Stimulated activated CD8-positive, alpha-beta memory T cell treated with anti-CD3 and anti-CD28 coated beads, Interleukin-7, amount 100 ng/mL, for 4 hours (primary cell): ENCODE measurements at places on chromosomes 7 and 10.
A peak's percentile ranks its signal among the peaks of the same experiment; 100 is the strongest.

- no peak for DNase-seq
These were observed 16.7 kb upstream of the CLIP2 start for GRCh38 chr7:74272305-74273038.

- no peak for DNase-seq
These were observed 558 bp downstream of the TCTN3 start for GRCh38 chr10:95693071-95693667.

GRCh38 chr7:30835396-30835915 is 64.2 kb downstream of the MINDY4 start:
- DNase-seq, result no peak

GRCh38 chr10:70690589-70690988 is 18.3 kb downstream of the ADAMTS14 start:
- no peak for DNase-seq

- no peak for DNase-seq
These were observed 14.7 kb downstream of the NODAL start for GRCh38 chr10:70426823-70427222.

GRCh38 chr10:44774676-44775401 is 136.3 kb upstream of the TMEM72 start:
- no peak for DNase-seq

DNA sequence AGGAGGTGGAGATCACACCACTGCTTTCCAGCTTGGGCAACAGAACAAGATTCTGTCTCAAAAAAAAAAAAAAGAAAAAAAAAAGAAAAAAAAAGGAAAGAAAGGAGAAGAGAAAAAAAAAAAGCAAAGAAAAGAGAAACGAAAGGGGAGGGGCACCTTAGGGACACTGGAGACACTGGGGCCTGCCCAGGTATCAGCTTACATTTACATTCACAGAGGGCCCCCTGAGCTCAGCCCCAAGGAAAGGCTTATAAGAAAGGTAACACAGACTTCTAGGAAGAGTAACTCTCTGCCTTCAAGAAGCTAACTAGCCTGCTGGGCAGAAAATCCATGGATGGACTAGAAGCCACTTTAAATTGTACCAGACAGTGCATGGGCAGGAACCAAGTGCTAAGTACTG is 108.8 kb downstream of the NPY start:
- DNase-seq, result no peak

- DNase-seq, result no peak
These were observed 217.8 kb downstream of the DNAJB6 start for GRCh38 chr7:157554393-157555238.

GRCh38 chr10:121690152-121690848 is 92.1 kb upstream of the FGFR2 start:
- no peak for DNase-seq

DNA sequence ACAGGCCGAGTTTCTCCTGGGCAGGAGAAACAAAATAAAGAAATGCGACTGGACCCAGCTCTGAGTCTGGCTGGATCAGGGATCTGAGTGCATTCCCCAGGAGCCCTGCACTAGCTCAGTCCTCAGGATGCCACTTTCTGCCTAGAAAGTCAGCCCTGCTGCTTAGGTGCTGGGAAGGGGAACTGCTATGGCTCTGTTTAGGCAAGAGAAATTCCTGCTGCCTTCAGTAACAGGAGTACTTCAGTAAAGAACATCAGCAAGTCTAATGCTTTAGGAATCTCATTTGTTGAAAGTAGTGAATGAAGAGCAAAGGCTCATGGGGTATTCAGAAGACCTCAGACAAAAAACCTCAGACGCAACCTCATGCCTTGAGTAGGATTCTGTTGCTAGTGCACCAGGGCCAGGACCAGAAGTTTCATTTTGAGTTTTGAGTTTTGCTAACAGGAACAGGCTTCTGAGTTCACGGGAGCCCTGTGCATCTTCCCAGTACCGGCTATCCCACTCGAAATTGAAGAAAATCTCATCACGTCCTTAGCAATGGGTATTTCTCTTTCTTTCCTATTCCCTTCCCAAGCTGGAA is 170.8 kb upstream of the CDCA7L start:
- no peak for DNase-seq

DNA sequence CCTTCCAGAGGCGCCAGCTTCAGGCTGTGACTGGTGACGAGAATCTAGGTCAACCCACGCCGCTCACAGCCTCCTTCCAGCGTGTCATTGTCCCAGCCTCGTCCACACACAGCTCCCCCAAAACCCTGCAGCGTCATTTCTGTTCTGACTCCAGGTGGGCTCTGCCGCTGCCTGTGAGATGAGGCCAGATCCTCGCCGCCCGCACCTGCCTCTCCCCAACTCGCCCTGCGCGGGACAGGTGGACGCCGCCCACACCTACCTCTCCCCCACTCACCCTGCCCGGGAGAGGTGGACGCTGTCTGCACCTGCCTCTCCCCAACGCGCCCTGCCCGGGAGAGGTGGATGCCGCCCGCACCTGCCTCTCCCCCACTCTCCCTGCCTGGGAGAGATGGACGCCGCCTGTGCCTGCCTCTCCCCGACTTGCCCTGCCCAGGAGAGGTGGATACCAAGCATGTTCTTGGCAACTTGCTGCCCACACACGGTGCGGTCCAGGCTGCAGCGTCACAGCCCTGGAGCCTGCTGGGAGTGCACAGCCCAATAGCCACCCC is 32.0 kb upstream of the CFAP46 start:
- no peak for DNase-seq

GRCh38 chr7:128004623-128005022 is 26.6 kb downstream of the LRRC4 start:
- no peak for DNase-seq

DNA sequence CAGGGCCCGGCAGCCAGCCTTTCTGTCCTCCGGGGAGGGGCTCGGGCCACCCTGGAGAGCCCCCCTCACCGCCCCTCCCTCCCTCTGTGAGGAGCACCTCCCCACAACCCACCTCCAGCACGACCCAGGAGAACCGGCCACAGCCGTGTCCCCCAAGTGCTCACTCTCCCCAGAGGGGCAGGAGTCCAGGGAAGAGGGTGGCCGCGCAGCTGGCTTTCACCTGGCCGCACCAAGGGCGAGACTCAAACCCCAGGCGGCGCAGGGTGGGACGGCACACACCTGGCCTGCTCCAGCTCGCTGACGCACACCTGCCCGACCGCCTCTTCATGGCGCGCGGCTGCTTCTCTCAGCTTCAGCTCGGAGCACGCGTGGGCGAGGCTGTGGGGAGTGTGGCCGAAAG is 73.4 kb downstream of the CFAP46 start:
- DNase-seq, result no peak

DNA sequence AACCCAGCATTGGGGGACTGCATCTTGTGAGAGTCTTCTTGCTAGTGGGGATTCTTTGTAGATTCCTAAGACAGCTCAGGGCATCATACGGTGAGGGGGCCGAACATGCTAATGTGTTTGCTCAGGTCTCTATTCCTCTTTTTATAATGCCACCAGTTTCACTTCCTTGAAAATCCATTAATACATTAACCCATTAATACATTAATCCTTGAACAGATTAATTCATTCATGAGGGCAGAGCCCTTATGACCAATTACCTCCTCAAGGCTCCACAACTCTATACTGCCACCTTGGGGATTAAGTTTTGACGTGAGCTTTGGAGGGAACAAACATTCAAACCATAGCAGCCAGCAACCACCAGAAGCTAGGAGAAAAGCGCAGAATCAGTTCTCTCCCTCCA is 67.2 kb upstream of the POT1 start:
- DNase-seq, result no peak

DNA sequence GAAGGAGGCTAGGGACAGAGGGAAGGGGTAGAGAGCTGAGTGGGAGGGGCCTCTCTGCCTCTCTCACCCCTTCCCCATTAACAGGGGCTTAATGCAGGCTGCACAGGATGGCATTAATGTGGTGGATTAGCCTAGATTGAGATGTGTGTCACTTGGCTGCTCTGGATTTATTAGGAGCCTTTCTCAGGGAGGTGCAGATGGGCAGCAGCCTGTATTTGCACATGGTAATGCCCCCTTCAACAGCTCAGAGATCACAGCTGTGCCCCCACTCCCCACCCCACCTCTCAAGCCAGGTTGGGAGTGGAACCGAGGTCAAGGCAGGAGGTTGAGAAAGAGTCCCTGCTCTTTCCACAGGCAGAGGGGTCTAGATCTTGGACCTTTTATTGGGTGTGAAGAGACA is 7.3 kb downstream of the PITX3 start:
- no peak for DNase-seq

- no peak for DNase-seq
These were observed 26.9 kb downstream of the NACAD start for GRCh38 chr7:45061806-45062425.

GRCh38 chr7:30351286-30351685 is 66.9 kb downstream of the ZNRF2 start:
- DNase-seq, result no peak

DNA sequence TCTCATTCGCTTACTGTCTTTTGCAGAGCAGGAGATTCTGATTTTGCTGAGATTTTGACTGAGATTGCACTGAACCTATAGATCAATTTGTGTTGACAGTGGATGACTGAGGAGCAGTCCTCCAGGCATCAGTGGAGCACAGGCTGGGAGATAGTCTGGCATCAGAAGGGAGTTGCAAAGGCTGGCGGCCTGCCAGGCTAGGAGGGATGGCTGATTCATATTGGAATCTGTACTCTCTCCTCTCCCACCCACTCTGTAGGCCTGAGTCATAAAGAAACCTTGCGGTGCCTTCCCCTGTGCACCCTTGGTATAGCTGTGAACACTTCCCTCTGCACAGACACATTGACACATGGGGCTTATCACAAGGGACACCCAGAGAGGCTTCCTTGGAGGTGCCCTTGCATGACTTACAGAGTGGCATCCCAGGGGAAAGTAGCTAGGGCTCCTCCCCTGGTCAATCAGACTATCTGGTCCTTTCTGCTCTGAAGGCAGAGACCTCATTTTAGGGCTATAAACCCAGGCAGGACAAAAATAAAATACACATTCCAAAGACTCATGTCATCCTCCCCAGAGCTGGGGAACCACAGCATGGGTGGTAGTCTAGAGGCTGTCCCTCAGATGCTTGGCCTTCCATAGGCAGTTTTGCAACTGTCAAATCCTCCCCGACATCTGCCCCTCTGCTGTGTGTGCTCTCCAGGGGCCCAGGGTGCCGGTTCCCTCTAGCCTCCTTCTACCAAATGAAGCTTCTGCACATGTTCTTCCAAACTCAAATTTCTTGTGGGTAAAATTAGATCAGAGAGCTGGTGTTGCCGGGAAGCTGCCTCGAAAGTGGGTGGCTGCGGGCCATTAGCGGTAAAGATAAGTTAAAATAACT is 37.4 kb upstream of the EEPD1 start:
- DNase-seq, result peak; percentile 39

DNA sequence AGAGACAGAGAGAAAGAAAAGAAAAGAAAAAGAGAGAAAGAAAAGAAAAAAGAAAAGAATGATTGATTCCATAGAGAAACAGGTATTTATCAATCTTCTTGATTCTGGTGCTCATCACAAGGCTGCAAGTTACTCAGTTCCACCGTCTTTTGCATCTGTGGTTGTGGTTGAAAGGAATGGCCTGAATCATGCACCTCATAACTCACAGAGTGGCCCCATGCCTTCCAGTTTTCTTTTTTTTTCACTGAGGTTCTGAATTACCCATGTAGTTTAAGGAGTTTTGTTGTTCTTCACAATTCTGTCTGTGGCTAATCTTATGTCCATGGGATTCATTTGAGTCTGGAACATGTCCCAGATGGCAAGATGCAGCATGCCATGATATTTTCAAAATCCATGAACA is 156.0 kb downstream of the ZNF33B start:
- no peak for DNase-seq

- no peak for DNase-seq
These were observed at the start of gene ADAM12 for GRCh38 chr10:126387931-126388911. Gene ADAM12, minus strand, starts transcription at chr10:126388477. Its CDS starts 332 bp downstream, at chr10:126388145.

DNA sequence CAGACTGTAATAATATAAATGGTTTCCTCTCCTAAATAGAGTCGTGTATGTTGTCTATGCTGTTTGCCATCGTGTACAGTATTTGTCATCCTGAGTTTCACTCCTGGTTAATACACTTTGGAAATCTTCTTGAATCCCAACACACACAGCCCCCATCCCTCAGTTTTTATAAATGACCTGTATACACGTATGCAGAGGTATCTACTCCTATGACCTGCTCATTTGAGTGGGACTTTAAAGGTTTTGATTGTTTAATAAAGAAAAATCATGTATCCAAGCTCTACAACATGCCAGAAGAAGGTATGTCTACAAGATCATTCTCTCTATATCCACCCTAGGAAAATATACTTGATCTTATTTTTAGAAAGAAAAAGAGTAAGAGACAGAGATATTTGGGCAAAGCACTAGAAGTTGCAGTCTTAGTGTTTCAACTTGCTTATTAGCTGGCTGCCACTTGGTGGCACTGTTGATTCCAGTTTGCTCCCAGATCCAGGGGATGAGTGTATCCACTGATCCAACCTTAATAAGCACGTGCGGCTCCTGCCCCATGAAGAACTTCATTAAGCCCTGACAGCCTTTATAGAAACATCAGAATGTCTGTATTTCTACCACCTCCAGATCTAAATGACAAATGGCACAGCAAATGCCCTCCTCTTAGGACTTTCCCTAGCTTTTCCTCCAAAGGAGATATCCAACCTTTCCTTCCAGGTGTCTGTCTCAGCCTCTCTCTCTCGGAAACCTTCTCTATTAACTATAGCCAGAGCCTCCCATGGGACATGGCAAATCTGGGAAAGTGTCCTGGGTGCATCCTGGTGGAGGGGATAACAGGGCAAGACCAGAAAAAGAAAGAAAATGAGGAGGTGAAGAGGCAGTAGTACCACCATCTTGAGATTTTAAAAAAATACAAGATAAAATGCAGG is 181.6 kb upstream of the NEBL start:
- DNase-seq, result no peak

DNA sequence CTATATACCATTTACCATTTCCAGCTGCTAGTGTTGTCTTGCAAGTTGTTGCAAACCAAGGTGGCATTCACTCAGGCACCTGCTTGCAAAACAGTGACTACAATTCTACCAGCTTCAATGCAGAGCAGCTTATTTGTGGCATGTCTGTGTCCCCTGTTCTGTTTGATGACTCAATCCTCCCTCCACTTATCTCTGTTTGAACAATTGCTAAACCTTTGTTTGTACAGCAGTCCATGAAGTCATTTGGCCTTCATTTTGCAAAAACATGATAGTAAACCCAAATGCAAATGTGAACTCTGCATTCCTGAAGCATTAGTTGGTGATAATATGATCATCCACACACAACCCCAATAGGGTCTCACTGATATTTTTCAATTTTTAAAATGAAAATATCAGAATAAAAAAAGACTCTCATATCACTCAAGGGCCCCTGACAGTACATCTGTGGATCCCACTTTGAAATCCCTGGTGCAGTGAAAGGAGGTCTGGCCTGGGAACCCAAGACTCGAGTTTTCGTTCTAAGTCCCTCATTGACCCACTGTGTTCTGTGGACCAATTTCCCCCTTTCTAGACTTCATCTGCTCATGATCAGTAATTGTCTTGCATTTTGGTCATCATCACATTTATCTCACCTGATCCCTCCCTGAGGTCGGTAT is 425.4 kb downstream of the RPS24 start:
- no peak for DNase-seq

- DNase-seq, result no peak
These were observed 8.1 kb upstream of the VDAC2 start for GRCh38 chr10:75202321-75203045.
